Common myeloid progenitor, CD34-positive (primary cell): ENCODE measurements at places on chromosomes 7 and 10.
A peak's percentile ranks its signal among the peaks of the same experiment; 100 is the strongest.

DNA sequence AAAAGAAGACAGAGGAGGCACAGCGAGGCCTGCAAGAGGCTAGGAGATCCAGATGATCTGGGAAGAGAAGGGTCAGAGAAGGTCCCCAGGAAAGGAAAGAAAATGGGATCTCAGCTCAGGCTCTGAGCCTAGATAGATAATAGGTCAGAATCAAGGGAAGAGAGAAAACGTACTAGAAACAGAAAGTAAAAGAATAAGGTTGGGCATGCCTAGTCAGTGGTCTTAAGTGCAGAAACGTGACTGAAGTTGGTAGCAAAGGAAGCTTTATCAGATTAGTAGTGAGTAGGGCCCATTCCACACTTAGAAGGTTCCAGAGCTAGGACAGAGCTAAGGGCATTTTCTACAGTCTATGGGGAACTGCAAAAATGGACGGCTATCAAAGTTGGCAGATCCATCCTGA is 84.8 kb upstream of the ASAH2 start:
- DNase-seq = peak; percentile 46

GRCh38 chr7:37356911-37357636 is 91.6 kb downstream of the ELMO1 start:
- DNase-seq = peak; percentile 60

- no peak for DNase-seq
Observed at GRCh38 chr10:63382066-63382465, 83.7 kb downstream of the JMJD1C start.

- DNase-seq = no peak
Observed at GRCh38 chr7:70486977-70487376, 645.0 kb upstream of the GALNT17 start.

DNA sequence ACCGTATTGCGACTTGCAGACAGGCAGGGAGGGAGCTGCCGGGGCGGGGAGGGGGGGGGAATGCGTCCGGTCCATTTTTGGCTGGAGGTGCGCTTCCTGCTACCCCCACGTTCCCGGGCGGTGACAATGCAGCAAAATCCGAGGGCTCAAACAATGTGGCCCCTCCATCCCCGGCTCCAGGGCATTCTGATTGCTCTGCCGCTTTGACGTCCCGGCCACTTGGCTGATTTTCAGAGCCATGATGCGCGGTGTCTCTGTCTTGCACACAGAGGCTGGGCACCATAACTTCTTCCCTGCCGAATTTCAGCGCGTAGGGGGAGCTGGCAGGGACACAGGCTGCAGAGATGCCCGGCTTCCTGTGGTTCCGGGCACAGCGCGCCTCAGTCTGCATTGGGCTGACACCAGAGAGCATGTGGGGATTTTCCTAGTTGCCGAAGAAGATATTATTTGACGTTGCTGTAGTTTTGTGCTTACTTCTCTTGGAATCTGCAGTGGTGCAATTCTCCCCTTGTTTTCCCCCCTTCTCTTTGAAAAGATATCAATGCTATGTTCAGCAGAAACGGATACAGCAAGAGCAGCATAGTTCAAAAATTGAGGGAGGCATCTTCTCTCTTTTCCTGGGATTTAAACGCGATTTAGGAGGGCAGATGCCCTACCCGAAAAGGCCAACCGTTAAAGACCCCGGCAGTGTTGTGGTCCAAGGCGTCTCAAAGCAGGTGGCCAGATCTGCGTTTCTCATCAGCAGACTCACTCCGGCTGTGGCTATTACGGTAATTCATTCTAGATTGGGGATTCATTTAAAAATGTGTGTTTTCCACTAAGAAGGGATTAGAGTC is 1.4 kb downstream of the HECW1 start:
- DNase-seq = no peak

GRCh38 chr10:127944256-127944655 is 37.4 kb downstream of the PTPRE start:
- DNase-seq = no peak

DNA sequence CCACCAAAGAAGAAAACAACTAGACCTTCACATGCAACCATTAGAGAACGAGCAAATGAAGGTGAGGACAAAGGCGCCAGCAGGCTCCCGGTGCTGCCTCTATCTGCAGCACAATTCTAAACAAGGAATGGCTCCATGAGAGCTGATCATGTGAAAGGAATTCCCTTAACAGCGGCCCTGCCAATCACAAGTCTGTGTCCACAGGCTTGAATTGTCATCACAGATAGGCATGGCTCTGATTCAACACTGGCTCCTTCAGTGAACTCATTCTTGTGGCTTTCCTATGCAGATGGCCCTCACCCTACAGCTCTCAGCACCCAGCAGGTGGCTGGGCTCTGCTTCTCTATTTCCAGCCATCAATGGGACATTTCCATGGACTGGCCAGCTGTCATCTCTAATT is 36.2 kb downstream of the LAMB1 start:
- DNase-seq = no peak

GRCh38 chr7:90412458-90413184 is 9.4 kb downstream of the CLDN12 start:
- DNase-seq = no peak

GRCh38 chr10:91389636-91390512 is 20.3 kb upstream of the HECTD2 start:
- DNase-seq = peak; percentile 84

DNA sequence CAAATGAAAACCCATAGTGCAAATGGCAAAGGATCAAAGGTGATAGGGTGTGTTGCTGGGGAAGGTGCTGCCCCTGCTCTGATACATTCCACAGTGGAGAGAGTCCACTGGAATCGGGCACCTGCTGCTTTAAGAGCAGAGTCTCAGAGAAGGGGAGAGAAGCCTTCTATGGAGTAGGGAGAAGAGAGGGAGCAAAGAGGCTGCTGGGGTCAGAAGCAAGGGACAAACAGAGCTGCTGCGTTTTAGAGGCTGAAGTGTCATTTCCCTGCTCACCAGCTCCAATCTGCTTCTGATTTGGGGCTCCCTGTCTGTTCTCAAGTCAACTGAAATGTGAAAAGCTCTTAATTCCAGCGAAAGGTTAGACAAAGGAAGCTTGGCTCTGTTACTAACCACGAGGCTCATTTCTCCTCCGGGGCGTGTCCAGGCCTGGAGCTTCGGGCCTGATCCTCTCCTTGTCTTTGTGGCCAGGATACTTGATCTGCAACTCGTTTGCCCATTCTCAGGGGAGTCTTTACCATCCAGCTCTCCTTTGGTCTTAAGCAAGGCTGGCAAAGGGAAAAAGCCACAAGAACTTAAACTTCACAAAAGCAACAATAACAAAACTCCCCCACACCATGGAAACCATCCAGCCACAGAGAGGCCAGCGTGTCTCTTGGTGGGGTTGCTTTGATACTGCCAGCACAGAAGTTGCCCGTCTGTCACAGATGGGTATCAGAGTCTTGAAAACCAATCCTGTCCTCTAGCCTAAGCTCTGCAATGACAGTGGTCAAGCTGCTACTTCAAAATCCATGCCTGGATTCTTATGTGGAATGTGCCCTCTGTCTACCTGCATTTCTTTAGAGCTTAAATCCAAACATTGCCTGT is 692.6 kb downstream of the SUGCT start:
- DNase-seq = no peak

- no peak for DNase-seq
Observed at GRCh38 chr10:47318706-47319105, 3.5 kb upstream of the GDF2 start.

DNA sequence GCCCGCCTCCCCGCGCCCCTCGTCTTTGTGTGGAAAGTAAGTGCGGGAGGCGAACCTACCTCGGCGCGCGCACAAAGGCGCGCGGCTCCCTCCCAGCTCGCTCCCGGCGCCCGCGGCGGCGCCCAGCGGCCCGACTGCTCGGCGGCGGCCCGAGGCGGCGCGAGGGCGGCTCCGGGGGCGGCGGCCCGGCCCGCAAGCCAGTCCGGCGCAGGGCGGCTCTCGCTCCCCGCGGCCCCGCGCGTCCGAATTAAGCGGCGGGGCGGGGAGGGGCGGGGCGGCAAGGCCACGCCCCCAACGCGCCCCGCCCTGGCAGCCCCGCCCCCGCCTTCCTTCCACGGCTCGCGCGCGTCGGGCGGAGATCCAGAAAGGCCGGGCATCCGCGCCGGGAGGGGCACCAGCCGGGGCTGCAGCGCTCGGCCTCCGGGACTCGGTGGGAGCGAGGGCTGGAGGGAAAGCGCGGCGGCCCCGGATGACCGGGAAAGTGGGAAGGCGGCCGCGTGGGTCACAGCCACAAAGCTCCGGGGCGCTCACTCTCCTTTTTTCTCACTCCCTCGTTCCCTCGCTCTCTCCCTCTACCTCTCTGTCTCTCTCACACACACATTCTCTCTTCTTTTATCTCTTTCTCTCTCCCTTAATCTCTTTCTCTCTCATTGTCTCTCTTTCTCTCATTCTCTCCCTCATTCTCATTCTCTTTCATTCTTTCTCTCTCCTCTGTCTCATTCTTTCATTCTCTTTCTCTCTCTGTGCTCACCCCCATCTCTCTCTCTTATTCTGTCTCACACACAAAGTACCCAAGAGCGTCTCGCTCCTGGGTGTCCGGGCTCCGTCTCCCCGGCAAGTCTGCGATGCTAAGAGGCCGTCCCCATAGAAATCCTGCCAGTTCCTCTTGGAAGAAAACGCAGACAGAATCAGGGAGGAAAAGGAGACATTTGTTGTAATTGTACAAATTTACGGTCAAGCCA is 170.2 kb downstream of the FAM107B start:
- peak; percentile 48 for DNase-seq

DNA sequence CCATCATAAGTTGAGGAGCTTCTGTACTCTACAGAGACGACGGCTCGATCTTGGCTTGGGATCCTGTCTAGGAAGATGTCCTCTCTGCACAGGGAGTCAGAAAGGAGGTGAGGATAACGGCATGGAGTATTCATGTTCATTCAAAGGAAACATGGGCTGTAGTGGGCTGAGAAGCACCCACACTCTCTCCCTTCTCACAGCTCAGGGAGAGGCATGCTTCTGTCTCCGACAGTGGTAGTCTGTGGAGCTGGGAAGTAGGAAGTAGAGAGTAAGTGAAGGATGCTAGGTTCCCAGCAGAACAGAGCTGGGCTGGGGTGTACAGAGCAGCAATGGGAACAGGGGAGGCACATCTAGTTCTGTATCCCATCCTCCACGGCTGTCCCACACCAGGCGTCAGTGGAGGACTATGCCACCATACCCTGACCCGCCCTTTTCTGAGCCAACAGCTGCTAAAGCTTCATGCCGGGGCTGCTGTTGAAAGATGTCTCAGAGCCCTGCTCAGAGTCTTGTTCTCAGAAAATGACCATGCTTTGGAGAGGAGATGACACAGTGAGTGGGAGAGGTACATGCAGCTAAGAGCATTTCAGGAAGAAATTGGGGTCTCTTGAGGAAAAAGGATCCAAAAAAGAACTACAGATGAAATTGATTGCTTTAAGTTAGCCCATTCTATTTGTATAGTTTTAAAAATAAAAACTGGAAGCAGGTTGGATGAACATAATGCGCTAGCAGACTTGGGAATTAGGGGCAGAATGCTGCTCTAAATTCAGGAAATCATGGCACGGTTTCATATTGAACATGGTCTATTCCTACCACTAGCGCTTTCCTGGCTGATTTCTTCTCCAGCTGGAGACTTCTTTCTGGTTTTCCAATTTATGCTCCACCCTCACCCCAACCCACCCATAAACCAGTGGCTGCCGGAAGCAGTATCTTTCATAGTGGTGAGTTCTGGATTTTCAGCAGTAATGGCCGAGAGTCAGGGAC is 138.6 kb downstream of the CHN2 start:
- no peak for DNase-seq

DNA sequence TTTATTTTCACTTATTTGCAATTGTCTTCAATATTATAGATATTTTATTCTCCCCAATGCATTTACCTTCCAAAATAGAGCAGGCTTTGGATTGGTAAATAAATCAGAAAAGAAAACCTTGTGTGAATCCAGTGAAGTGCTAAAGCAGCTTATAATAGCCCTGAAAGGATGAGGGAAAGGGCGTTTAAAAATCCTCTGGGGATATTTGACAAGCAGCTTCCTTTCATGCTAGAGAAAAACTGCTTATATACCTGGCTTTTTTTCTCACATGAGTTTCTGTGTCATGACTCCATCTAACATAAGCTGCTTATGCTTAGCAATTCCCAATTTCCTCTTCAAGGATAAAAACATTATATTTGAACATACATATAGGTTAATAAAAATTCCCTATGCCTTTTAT is 221.6 kb upstream of the SEMA3E start:
- DNase-seq = no peak
